Stimulated activated naive CD4-positive, alpha-beta T cell treated with Interleukin-2 at 50 U/mL for 16 hours (primary cell): ENCODE measurements at places on chromosomes 5 and 9.

- DNase-seq = no peak
Observed at GRCh38 chr5:91477408-91477807, 94.3 kb upstream of the ARRDC3 start.

DNA sequence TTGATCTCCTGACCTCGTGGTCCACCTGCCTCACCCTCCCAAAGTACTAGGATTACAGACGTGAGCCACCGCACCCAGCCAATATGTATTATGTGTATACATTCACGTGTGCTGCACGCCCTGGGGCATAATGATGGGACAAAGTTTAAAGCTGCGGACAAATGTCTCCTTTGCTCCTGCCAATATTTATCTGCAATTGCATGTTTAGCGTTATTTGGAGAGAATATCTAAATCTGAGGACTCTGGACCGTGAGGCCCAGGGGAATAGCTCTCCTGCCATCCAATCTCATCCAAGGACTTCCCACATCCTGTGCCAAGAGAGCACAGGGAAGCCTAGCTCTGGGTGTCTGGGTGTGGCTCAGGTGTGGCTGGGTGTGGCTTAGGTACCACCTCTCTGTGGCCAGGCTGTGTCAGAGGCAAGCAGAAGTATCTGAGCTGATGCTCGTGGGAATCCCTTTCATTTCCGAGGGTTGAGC is 6.9 kb upstream of the BOD1 start:
- DNase-seq = no peak

GRCh38 chr5:132267931-132268768 is 10.7 kb downstream of the PDLIM4 start:
- no peak for DNase-seq

GRCh38 chr5:159883522-159883950 is 32.7 kb upstream of the ADRA1B start:
- DNase-seq = no peak

DNA sequence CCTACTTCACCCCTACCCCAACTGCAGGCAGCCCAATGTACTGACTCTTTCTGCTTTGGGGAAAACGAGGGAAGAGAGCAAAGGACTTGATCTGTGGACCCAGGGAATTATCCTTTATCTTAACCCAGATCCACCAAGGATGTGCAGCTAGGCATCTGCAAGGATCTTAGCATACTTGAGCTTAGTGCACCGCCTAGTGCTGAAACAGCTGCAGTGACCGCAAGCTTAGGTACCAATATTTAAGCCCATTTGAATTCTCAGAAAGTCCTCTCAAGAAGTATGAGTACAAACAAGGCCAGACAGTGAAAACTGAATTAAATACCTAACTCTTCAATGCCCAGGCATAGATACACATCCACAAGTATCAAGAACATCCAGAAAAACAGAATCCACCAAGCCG is 576.7 kb upstream of the ADAMTS16 start:
- DNase-seq = no peak
